ENCODE measurements at places on chromosomes 3 and 15.
A peak's percentile ranks its signal among the peaks of the same experiment; 100 is the strongest.

- no peak for DNase-seq
These were observed 6.2 kb upstream of the CCDC80 start for GRCh38 chr3:112647122-112647521.

DNA sequence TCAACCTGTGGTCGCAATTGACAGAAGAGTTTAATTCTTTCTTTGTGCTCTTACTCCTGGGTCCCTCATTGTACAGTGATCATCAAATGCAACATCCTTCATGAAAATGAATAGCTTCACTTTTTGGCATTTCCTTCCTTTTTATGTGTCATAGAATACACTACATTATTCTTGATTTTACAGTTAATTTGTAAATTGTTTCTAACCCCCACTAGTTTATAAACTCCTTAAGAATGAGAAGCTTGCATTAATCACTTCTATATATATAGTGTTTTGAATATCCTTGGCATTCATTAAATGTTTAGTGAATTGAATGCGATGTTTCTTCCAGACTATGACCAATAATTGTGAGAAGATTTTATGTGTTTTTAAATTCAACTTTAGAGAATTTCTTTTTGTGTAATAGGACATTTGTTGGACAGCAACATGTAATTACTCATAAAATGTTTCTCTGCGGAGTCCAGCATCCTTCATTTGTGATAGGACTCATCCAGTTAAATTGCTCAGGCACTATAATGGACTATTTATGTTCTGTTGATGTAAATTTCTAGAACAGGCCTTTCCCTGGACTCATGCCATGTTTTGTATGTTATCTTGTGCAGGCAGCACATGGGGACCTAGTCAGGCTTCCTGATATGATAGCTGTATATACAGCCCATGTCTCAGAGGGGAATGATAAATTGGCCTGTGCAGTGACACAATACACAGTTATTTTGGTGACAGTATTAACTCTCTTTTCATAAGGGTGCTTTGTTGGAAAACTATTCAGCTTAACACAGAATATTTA, 51.3 kb downstream of the MBNL1 start:
- no peak for DNase-seq

- DNase-seq, result no peak
These were observed 48.4 kb upstream of the CCDC80 start for GRCh38 chr3:112689385-112689784.

GRCh38 chr3:71546821-71547220, 36.7 kb downstream of the FOXP1 start:
- DNase-seq, result no peak

DNA sequence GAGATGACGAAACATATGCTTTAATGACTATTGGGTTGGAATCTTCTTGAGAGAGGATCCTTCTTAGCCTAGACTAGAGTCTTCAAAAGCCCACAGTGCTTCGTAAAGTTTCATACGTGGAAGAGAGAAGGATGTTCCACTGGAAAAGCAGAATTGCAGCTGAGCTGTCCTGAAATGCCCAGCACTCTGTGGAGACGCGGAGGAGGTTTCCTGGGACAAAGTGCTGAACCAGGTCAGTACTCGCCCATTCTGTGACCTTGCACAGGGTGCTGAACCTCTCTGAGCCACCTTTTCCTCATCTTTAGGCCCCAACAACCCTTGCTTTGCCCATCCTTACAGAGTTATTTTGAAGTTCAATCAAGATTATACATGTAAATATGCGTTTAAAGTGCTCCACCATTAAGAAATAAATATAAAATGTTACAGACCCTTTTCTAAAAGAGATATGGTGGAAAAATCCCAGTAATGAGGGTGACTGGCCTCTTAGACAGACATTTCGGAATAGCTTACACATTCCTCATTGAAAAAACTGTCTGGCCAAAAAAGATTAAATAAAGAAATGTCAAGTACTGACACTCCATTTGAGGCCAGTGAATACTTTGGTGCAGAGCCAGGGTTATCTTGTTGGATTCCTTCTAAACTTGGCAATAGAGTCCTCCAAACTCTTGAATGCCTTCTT, 4.2 kb upstream of the MAGEF1 start:
- DNase-seq, result no peak

DNA sequence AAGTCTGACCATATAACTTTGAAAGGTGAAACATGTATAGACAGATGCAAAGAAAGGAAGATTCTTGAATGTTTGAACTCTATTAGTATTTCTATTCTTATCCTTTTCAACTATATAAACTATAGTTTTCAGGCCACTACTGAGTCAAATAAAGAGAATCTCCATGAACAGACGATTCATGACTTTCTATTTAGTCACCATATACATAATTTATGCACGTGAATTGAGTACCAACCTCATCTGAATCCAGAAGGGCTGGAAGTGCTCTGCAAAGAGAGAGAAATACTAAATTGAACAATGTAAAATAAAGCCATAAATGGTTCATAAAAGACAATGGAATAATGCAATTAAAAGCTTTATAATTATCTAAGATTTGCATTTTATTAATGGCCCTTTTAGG, 9.5 kb upstream of the VPS39 start:
- no peak for DNase-seq

DNA sequence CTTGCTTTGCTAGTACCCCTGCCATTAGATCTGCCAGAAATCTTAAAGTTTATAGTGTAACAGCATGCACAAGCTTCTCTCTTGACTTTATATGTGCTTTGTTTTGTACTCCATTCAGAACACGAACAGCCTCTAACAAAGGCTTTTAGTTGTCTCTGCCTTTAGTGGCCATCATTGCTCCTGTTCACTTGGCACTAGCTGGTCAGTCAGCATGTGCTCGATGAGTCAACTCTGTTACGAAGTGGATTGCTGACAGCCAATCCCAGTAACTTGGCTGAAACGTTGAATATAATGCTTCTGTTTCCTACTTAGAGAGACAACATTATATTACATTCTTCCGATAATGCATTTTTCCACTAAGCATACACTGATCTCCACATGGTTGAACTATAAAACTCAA, 349.2 kb downstream of the NAALADL2 start:
- no peak for DNase-seq

DNA sequence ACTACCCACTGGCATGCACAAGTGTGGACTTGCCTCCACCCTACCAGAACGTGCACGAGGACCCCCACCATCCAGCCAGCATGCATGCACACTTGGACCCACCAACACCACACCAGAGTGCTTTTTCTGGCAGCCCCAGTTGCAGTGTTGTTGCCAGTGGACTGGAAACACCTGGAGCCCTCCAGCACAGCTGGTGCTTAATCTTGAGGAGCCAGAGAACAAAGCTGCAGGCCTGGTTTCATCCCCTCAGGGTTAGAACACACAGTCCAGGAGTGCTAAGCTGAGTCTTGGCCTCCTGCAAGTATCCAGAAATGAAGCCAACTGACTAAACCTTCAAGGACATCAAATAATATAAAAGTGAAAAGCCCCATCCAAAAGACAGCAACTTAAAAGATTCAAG, 888.0 kb downstream of the NTRK3 start:
- DNase-seq, result no peak

- no peak for DNase-seq
These were observed 25.3 kb downstream of the ZNF106 start for GRCh38 chr15:42465520-42466259.

DNA sequence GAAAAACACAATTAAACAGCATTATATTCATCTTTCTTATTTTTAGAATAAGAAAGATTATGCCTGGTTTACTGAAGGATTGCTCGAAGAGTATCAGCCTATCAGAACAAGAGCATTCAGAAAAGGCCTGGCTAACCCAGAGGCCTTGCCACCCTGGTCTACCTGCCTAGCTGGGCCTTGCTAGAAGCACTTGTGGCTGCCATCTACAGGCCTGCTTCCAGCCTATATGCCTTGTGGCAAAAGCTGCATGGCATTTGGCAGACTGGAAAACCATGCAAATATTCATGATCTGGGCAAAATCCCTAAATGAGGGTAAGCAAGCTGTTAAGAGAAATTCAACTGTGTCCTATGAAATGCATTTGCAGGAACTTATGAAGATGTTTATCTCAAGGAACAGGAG, 9.3 kb upstream of the ATP13A4 start:
- DNase-seq, result no peak

DNA sequence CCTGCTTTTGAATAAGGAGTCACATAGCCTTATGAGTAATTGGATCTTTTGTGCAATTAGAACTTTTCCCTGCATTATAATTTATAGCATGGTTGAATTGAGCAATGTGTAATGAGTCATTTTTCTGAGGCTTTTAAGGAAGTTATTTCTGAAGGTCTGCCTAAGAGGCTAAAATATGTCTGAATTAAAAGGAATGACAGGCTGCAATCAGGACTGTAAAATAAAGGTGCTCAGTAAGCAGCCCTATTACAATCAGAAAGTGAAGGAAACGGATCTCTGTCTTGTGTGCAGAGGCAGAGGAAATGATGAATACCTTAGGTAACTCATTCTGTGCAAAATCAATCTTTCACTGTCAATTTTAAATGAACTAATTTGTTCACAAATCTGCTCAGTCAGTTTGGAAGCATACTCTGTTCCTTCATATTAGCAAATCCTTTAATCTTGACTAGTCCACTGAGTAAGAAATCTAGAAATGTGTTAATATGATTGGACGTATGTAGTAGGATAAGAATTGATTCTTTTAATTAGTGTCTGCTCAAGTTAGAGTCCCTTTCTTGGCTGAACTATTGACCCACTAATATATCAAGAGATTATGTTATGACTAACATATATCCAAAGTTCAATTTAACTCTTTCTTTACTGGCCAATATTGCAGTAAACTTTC, 290.1 kb downstream of the ZIC1 start:
- no peak for DNase-seq

DNA sequence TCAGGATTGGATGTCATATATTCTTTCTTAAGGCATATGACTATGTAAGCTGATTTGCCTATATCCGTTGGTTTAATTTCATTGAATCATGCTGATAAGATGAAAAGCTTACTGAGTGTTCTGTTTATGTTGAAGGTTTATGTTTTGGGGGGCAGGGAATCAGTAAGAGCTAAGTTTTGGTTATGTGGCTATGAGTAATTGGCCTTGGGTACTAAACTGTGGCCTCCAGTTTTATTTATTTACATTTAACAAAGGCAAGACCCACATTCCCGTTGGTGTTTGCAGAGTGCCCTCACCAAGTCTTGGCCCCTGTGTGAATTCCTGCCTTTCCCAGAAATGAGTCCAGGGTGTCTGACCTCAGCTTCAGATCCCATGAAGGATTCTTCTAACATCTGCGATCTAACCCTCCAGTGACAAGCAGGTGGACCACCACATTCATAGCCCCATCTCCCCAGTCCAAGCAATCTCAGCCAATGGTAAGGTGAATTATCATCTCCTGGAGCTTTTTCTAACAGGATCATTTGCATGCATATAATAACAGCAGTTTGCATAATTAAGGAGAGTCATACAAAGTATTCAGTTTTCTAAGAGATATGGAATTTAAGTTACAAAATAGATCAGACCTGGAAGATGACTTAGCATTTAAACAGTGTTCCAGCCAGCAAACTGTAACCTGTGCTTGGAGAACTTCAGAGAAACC, 27.4 kb downstream of the GLDN start:
- no peak for DNase-seq

- no peak for DNase-seq
These were observed 48.7 kb upstream of the TSC22D2 start for GRCh38 chr3:150359381-150359780.

- peak; percentile 86 for DNase-seq
These were observed 35.8 kb downstream of the TKT start for GRCh38 chr3:53219895-53220483.

GRCh38 chr3:4021162-4021561, 221.9 kb downstream of the LRRN1 start:
- DNase-seq, result no peak

DNA sequence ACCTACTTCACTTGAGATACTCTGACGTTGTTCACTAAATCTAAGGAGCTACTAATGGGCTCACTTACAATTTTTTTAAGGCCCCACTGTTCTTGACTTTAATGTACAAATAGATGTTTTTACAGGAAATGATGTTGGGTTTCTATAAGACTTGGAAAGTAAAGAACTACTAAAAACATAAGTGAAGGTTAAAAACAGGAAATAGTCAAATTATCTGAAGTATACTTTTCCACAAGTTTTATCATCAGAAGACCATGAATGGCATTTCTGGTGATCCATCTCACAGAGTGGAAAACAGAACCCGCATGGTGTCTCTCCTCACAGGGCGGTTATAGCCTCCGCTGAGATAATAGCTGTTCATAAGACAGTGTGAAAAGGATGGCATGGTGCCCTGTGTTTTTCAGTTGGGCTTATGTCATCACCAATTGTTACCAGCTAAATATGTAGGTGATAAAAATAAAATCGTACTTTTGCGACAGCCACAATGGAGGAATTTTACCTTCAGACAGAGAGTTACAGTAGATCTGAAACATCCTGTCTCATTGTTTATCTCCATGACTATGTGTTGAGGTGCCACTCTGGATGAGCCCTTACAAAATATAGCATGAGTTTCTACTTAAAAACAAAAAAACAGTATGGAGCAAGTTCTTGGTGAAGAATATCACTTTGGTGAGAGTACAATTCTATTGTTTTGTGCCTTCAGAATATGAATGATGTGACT, 462.4 kb downstream of the RAP2B start:
- DNase-seq, result no peak

DNA sequence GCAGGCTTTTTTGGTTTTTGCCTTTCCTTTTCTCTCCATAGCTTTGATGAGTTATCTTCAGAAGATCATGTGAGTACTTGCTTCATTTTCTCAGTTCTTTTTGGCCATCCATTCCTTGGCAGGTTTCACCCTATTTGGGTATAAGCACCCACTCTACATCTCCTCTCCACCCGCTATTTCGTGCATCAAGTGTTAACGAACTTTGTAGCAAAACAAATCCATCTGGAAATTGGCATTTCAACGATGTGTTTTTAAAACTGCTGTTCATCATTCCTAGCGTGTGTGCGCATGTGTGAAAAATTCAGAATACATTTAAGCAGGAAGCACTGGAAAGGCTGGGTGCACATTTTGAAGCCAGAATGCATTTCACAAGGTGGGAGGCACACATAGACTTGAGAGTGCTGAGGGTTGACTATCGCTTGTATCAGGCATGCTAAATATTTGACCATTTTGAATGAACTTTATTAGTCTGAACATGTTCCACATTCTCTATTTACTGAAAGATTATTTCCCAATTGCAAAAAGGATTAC, 89.7 kb upstream of the FHIT start:
- no peak for DNase-seq

DNA sequence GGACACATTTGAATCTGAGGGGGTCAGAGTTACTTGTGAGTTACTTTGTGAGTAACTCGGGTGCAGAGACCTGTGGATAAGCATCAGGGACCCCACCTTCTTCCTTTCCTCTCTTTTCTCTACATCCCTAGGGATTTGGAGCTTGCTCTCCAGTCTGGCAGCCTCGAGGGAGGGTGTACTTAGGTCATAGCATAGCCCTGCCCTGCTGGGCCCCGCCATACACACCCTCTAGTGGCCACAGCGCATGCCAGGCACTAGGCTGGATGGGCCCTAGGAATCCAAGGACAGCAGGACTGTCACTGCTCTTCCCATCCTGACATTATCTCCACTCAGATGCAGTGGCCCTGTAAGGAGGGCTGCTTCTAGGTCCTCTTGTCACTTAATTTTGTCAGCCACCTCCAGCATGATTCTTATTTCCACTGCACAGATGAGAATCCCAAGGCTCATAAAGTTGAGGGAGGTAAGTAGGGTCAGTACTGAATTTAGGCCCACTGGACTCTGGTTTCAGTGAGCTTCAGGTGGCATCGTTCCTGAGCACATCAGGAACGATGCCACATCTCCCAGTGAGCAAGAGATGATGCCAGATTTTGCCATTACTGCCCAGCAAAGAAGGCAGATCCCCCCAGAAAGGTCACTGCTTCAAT, 3.6 kb upstream of the SMAD6 start:
- no peak for DNase-seq

GRCh38 chr3:4680227-4680691, 187.1 kb downstream of the ITPR1 start:
- no peak for DNase-seq

- no peak for DNase-seq
These were observed 178.4 kb upstream of the STT3B start for GRCh38 chr3:31354373-31354772.
